ENCODE measurements at places on chromosomes 12 and 14.

- peak; percentile 73 for DNase-seq
These were observed 14.1 kb downstream of the EIF2B2 start for GRCh38 chr14:75016815-75017214.

DNA sequence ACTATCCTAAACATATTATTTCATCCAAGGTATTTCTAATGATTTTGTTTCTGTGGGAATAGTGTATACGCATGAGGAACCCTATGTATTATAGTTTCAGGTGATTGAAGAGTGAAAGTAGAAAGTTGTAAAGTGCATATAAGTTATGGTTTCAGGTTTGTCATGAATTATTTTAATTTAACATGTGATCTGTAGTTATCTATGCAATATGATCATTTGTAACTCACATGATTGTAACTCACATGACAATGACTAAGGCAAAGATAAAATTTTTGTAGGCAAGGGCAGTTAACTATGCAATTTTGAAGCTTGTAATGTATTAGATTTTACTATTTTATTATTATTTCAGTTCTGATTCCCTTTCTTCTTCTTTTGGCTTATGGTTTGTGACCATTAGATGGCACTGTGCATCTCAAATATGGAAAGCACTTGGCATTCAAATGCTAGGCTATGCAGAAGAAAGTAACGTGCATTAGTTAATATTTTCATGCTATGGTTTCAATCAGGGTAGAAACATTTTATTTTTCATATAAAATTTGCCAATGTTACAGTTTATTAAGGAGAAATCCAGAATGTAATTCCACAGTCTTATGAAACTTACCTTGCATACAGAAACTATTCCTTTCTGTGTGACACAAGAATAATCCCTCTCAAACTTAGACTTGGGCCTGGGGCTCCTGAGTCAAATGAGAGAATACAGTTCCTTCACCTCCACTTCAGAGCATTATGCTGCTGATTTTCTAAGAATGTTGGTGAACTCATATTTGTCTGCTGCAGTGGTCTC, 15.8 kb upstream of the TMEM30B start:
- peak; percentile 65 for DNase-seq

- DNase-seq, result no peak
These were observed 76.1 kb downstream of the TTC7B start for GRCh38 chr14:90740081-90740480.

- DNase-seq, result no peak
These were observed 42.4 kb downstream of the CACNA2D4 start for GRCh38 chr12:1876086-1876485.

- DNase-seq, result no peak
These were observed 17.8 kb downstream of the FBXL14 start for GRCh38 chr12:1576410-1577241.

DNA sequence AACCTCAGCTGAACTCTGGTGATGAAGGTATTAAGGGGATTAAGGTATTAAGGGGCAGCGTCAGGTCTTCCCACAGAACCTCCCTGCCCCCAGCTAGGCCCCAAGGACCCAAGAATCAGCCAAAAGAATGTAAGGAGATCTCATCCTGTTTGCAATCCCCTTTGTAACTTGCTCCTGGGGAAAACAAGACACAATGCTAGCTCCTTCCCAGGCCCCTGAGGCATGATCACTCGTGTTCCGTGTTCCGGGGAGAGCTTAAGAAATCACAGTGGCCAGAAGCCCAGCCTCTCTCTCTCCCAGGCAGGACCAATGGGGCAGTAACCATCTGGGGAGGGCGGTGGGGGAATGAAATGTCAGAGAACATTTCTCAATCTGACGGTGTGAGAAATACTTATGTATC, 33.2 kb downstream of the PIGH start:
- DNase-seq, result peak; percentile 92

- DNase-seq, result peak; percentile 57
These were observed 2.7 kb downstream of the DYRK2 start for GRCh38 chr12:67651132-67651695.

DNA sequence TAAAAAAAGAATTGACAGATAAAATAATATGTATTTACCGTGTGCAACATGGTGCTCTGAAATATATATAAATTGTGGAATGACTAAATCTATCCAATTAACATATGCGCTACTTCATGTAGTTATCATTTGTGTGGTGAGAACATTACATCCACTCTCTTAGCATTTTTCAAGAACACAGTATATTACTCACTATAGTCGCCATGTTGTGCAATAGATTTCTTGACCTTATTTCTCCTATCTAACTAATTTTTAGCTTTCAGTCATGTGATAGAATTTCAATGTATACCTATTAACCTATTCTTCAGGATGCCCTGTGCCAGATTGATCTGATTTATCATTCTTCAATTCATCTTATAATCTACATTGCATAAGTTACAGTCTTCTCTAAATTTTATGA, 178.6 kb downstream of the BCAT1 start:
- DNase-seq, result no peak

GRCh38 chr12:94952325-94952724, 51.2 kb downstream of the NDUFA12 start:
- no peak for DNase-seq

- DNase-seq, result no peak
These were observed 17.1 kb downstream of the DEGS2 start for GRCh38 chr14:100142073-100143040.

- DNase-seq, result no peak
These were observed 111.2 kb upstream of the FLRT2 start for GRCh38 chr14:85418721-85419120.

GRCh38 chr14:71135496-71135895, 228.2 kb downstream of the PCNX1 start:
- DNase-seq, result no peak

DNA sequence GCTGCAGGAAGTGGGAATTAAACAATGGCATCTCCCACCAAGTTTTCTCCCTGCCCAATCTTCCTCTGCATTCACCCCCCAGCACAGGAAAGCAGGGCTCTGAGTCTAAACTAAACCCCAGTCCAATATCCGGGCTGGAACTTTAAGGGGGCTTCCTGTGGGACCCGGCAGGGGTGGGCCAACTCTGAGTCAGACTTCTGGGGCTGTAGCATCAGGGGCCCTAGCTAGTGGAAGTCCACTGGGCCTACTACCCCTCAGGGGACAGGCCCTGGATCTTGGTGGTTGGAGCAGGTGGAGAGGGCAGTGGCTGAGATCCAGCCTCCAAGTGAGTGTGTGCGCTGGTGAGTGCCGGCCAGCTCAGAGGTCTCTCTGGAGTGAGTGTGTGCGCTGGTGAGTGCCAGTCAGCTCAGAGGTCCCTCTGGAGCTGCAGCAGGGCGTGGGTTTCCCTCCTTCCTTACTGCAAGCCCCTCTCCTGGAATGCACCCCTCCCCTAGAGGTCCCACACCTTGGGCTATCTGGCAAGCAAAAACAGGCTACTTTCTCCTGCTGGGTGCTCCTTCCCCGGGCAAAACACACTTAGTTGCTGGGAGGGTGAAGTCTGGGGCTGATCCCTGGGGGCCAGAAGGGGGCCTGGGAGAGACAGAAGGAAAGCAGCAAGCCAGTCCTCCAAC, 5.6 kb upstream of the LHX5 start:
- DNase-seq, result no peak

- no peak for DNase-seq
These were observed 890.1 kb downstream of the GALC start for GRCh38 chr14:87102811-87103378.

Measured in SK-MEL-5 (cell line).